ENCODE measurements at places on chromosomes 16 and 17.

- no peak for ATAC-seq
Measured at GRCh38 chr17:31598921-31599571, 207.6 kb downstream of the RAB11FIP4 start.

DNA sequence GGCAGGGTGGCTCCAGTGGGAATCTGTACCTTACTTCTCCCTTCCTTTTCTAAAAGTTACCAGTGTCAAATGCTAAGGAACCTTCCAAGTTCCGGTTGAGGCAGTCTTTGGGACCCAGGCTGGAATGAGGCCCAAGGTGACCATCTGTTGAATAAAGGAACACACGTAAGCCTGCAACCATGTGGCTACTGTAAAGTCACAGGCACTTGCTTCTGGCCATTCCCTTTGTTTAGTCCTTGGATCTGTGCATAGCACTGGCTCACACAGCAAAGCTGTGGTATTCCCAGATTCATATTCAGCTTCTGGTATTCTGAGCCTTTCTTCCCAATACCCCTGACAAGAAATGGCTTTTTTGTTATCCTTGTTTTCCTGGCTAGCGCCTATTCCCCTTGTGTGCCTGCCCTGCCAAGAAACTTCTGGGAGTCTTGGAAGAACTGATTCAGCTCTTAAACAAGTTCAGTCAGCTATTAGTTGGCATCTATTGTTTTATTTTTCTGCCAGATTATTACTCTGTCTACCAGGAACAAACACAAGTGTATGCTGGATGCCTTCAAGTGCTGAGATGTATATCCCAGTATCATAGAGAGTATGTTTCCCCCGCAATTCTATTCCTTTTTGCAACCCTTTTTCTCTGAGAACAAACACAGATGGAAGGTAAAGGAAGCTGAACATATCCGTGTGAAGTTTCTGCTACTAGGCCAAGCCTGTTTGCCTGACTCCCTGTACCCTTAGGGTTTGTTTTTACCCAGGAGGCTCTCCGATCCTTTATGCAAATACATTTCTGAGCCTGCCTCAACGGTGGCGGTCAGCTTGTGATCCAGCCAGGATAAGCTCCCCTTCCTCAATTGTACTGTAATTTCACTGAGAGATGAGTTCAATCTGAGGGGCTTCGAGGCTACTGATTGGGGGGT, 13.2 kb downstream of the TMEM238L start:
- peak; percentile 47 for ATAC-seq

DNA sequence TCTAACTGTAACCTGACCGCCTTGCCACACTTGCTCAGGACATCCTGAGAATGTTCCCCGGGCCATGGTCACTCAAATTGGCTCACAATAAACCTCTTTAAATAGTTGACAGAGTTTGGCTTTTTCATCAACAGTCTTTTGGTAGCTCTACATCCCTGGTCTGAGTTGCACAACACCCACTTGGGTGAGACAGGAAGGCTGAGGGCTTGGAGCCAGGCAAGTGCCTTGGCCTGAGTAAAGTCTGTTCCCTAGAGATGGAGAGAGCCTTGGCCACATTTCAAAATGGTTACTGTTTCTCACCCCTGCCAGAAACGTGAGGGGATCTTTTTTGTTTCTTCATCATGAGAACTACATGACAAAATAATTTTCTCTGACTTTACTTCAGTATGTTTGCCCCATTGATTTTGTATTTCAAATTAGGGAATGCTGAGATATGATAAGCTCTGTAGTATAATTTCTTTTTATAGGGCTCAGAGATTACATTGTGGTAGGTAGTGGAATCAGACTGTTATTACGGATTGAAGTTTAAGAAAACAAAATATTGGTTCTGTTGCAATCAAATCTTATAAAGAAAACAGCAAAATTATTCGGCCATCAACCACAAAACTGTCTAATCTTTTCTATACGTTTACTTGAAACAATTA, 53.9 kb upstream of the NETO2 start:
- no peak for ATAC-seq

DNA sequence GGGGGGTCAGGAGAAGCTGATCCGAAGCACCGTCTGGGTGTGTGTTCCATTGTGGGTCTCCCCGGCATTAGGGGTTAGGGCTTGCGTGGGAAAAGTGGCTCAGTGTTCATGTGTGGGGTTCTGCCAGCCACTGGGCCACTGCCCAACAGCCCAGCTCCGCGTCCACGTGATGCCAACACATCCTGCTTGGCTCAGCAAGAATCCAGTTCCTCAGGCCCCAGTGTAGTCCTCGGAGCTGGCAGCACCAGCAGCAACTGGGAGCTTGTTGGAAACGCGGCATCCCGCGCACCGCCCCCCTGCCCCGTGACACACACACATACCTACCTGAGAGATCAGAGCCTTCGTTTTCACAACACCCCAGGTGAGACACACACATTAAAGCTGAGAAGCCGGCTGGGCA, 18.9 kb downstream of the LGALS9 start:
- ATAC-seq, result no peak

DNA sequence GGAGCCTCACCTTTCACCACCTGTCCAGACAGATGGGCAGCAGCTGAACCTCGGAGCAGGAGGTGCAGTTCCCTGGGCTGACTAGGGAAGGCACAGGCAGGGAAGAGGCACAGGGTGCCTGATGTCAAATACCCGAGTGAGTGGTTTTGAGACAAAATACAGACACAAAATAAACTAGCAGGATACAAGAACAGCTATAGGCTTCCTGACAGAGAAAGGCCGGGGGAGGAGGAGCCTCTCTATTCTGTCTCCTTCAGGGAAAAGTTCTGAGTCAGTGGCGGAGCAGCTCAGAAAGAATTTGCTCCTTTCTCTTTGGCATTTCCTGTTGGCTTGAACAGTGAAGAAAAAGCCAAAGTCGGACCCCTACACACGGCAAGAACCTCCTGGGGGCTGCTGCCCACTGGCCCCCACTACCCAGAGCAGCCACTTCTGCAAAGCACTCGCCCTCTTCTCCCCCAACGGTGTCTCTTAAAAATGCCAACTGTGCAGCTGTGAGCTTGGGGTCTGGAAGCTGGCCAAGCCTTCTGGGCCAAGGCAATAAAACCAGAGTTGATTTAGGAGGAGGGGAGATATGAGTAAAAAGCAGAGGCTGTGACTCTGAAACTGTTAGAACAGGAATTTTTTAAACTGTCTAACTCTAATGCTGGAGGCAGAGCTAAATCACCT, 14.4 kb upstream of the FAAP100 start:
- ATAC-seq, result peak; percentile 62

GRCh38 chr17:56975656-56976055, 2.3 kb upstream of the SCPEP1 start:
- no peak for ATAC-seq

GRCh38 chr17:12395733-12396354, 269.8 kb upstream of the MYOCD start:
- no peak for ATAC-seq

DNA sequence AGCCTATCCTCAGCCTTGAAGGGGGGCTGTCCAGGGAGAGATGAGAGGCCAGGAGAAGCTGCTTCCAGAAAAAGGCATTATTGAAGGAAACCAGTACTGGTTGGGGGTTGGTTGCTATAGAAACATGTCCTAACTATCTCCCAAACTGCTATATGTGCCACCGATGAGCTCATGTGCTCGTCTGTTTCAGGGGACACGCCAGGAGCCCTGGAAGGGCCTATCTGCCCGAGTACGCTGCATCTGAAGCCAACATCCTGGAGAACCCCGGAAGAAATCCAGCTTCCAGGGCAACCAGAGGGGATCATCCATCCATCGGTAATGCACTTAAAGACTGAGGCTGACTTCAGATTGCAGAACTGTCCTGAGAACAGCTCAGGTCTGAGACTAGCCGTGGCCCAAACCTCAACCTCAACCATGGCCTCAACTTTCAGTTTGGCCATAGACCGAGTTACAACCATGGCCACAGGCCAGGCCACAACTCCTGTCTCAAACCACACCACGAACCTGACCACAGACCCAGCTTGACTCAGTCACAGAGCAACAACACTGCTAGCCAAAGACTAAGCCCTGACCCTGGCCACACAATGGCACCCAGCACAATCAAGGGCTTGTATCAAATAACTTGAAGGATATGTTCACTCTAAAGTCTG, 10.2 kb downstream of the PITPNM3 start:
- no peak for ATAC-seq

GRCh38 chr17:58247511-58248363, 9.4 kb downstream of the LPO start:
- no peak for ATAC-seq

DNA sequence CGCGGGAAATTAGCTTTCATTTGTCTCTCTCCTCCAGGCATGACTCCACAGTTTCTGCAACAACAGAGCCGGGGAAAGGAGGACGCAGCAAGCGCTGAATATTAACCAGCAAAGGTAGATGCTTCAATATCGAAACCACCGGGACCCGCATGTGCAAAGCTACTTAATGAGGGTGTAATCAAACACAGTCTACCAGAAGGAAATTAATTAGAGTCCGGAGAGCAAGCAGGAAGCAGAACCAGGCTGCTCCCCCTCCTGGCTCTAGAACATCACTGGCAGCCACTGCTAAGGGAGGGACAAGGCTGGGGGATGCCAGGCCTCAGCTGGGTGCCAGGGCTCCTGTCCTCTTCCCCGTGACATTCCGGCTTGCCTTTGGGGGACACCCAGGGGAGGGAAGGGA, 21.7 kb downstream of the LRRC75A start:
- no peak for ATAC-seq

GRCh38 chr17:56679777-56680422, 86.4 kb downstream of the NOG start:
- no peak for ATAC-seq

DNA sequence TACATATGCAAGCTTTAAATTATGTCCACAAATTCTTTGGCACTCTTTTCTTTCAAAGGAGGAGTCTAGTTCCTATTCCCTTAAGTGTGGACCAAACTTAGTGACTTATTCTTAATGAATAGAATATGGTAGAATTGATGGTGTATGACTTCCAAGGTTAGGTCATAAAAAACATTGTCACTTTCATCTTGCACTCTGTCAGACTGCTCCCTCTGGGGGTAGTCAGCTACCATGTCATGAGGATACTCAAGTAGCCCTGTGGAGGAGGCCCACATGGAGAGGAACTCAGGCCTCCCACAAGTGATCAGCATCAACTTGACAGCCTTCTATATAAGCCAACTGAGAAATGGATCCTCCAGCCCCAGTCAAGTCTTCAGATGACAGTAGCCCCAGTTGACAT, 58.0 kb upstream of the SCNN1B start:
- ATAC-seq, result no peak

DNA sequence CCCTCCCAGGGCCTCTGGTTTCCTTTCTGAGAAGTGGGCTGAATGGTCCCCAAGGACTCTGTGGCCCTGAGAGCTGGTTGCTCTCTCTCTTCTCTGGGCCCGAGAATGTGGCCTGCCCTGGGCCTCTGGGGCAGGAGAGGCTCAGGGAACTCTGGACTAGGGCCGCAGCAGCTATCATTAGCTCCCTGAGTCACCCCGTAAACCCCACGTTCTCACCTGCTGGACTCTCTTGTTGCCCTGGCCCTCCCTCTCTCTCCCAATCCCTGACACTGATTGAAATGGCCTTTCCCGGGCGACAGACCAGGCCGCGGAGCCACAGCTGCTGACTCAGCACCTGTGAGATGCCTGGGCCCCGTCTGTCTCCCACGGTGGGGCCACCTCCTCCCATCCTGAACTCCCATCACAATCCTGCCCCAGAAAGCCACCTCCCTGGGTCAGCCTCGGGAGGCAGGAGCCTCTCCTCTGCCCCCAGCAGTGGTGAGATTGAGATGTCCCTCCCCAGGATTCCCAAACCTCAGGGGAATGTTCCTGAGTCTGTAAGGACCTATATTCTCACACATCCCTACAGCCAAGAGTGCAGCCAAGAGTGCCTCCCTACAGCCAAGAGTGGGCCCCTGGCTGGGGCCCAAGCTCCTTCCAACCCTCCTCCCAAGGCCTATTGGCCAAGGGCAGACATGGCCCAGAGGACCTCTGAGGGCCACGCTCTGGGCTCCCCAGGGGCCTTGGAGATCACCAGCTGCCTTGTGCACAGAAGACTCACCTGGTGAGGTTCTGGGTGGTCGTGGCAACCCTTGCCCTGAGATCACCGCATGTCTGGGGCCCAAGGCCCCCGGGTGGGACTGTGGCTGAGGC, 470 bp downstream of the TRPV3 start:
- peak; percentile 3 for ATAC-seq

- peak; percentile 85 for ATAC-seq
Measured at GRCh38 chr16:22007509-22008214, at the start of gene MOSMO. MOSMO (plus strand) TSS chr16:22008111; CDS start chr16:22008302, 191 bp downstream.

- ATAC-seq, result no peak
Measured at GRCh38 chr17:51873302-51873701, 285.2 kb downstream of the CA10 start.

GRCh38 chr17:21463779-21464407, 87.7 kb downstream of the KCNJ12 start:
- ATAC-seq, result no peak

DNA sequence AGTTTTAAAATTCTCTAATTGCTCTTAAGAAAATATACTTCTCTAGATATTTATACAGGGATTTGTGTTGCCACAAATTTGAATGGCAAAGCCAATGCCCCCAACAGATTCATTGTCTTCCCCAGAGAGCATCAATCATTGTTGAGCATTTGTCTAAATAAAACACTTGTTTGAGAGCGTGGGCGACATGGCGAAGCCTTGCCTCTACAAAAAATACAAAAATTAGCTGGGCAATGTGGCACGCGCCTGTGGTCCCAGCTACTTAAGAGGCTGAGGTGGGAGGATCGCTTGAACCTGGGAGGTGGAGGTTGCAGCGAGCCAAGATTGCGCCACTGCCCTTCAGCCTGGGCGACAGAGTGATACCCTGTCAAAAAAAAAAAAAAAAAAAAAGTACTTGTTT, 13.4 kb upstream of the SRSF1 start:
- ATAC-seq, result no peak

DNA sequence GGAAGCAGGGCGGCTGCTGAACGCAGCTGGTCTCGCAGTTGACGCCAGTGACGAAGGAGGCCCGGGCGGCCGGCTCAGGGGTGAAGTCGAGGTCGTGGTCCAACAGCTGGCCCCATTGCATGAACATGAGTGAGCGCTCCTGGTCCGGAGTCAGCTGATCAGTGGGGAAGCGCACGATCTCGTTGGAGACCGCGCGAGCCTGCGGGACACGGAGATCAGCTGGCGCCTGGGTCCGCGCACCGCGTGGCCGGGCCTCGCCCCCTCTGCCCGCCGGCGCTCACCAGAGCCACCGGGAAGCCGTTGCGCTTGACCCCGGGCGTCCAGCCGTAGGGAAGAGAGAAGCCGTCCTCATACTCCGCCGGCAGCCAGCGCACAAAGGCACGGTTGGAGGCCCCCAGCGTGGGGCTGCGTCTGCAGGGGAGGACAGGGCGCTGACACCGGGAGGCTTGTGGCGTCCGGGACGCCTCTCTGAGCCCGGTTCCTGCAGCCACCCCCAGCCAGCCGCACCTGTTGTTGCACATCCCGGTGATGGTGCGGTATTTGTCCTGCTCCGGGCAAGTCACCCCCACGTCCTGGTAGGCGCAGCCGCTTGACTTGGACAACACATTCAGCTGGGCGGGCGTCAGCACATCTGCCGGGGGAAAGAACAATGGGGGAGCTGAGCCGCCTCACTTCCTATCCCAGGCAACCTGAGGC, 1.6 kb downstream of the MPO start:
- ATAC-seq, result peak; percentile 17

- ATAC-seq, result peak; percentile 86
Measured at GRCh38 chr17:18235743-18236256, 10.4 kb downstream of the LLGL1 start.

GRCh38 chr17:77036136-77036840, 104.5 kb upstream of the SEC14L1 start:
- peak; percentile 11 for ATAC-seq

- no peak for ATAC-seq
Measured at GRCh38 chr16:70752426-70752825, 48.5 kb downstream of the VAC14 start.

- peak; percentile 66 for ATAC-seq
Measured at GRCh38 chr16:69566240-69566980, 644 bp downstream of the NFAT5 start.
